Muscle of leg (tissue), 16 donors: ENCODE measurements at places on chromosomes 1 and 21. TPM values are rescaled to one million over a fixed set of nuclear protein-coding genes. Genes with fewer than 3 reads are reported as not detected.

PROK1 gene
- total RNA-seq = not detected

DNA sequence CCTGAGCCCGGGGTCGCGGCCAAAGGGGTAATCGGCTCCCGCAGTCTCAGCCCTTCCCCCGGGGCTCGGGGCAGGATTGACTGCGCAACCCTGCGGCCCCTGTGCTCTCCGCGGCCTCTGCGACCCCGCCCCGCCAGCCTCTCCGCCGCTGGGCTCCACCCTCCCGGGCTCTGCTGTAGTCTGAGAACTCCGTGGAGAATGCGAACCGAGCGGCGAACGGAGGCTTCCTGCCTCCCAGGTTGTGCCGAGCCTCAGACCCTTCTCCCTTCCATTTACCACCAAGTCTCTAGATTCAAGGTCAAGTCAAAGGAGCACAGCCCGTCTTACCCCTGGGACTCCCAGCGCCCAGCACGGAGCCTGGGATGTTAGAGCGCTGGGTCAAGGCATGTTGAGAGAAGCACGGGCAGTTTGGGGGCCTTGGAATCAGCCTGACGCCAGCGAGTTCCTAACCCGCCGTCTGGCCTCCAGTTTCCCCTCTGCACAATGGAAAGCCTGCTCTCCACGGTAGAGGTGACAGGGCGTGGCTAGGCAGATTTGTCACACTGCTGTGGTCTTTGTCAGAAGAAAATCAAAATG is 3.0 kb downstream of the ATP2B4 start:
- peak overlapping the region; percentile 96 for H3K27ac ChIP-seq
- H3K36me3 ChIP-seq = peaks cover 5% of the 10 kb centered on the region
- peaks cover 43% of the 10 kb centered on the region for H3K4me1 ChIP-seq

RGS4 gene
- 1.8 TPM for total RNA-seq

DNA sequence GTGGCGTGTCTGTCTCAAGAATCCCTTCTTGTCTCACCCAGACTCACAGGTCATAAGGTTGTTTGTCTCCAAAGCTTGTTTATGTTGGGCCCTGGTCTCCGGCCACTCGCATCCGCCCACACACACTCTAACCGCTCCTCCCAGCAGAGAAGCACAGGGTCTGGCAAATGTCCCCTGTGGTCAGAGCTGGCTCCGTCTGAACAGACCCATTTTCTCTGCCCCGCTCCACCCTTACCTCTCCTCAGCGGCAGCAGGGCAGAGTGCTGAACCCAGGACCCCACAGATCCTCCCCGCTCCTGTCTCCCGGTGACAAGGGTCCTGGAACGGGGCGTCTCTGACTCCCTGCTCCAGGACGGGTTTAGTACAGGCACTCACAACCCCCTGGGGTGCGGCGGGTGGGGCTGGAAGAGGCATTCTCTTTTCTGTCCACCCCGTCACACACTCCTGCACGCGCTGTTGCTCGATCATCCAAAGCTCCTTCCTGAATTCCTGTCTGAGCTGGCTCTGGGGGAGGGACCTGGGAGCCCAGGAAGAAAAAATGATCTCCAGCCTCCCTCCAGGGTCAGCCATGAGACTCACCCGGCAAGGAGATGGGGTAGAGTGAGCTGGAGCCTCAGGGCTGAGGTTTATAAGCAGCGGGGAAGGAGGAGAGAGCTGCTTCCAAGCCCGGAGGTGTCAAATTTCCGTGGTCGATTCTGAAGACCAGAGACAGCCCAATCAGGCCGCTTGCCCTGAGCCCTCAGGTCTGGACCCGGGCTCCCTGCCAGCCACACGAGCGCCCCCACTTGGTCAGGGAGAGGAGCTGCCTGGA is at the start of gene S100A13:
S100A13 (minus strand) TSS at position 602 of the 811 bp plus-strand sequence. CDS start 1,033 bp downstream, outside the sequence.
- H3K27me3 ChIP-seq = no peaks in the 10 kb centered on the region
- peak; percentile 93 for DNase-seq
- peaks cover 22% of the 10 kb centered on the region for H3K36me3 ChIP-seq
- H3K4me1 ChIP-seq = peaks cover 52% of the 10 kb centered on the region
- peak within 1 kb of the TSS; percentile 68 for H3K4me3 ChIP-seq

ANP32E gene
- total RNA-seq = 15.9 TPM

GRCh38 chr1:47194311-47194710 is 4.5 kb upstream of the PDZK1IP1 start:
- H3K4me1 ChIP-seq = peaks cover 38% of the 10 kb centered on the region
- DNase-seq = no peak
- no peak overlapping the region for H3K4me3 ChIP-seq
- H3K27ac ChIP-seq = no peak overlapping the region
- H3K36me3 ChIP-seq = no peaks in the 10 kb centered on the region

GRCh38 chr21:24280596-24280995 is 1326.7 kb downstream of the MRPL39 start:
- H3K27me3 ChIP-seq = no peaks in the 10 kb centered on the region
- no peak overlapping the region for H3K4me3 ChIP-seq
- DNase-seq = no peak
- no peaks in the 10 kb centered on the region for H3K4me1 ChIP-seq
- no peak overlapping the region for H3K27ac ChIP-seq
- H3K36me3 ChIP-seq = no peaks in the 10 kb centered on the region

DNA sequence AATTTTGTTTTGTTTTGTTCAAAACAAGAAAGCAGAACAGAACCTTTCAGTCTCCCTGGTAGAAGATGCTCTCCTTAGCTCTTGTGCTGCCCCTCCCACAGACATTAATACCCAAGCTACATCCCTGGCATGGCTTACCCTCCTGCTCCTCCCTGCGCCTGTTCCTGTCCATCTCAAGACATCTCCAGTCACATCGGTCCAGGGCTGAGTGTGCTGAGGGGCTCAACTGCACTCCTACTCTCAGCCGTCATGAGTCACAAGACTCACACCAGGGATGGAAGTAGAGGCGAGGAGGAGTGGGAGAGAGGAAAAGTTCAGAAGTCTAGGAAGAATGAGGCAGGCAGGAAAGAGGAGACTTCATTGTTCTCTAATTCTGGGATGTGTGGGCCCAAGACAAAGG is 9.2 kb upstream of the TACSTD2 start:
- H3K36me3 ChIP-seq = no peaks in the 10 kb centered on the region
- H3K4me3 ChIP-seq = no peak overlapping the region
- peaks cover 2% of the 10 kb centered on the region for H3K27me3 ChIP-seq
- H3K4me1 ChIP-seq = peaks cover 5% of the 10 kb centered on the region

DNA sequence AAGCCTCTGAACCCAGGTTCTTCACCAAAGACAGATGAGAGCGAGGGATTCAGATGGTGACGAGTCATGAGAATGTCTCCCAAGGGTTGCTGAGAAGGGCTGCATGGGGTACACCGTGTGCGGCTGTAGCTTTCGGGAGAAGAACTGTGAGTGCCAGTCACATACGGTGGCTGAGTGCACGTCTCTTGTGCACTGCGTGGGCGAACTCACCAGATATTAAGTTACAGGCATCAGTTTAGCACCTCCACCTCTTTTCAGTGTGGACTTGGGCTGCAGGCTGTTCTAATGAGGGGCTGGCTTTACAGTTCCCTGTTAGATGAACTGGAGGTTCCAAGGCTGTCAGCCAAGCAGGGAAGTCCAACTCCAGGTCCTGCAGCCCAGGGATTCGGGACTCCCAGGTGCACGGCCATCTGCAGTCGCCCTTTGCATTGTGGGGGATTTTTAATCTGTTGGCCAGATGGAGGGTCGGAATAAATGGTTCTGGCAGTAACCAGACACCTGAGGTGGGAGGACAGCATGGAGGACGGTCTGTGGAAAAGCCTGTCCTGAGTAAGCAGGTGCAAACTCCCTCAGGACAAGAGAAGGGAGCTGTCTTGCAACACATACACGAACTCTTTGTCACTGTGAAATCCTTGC is 26.5 kb upstream of the AVPR1B start:
- peaks cover 15% of the 10 kb centered on the region for H3K4me1 ChIP-seq
- H3K27ac ChIP-seq = no peak overlapping the region
- no peaks in the 10 kb centered on the region for H3K27me3 ChIP-seq
- DNase-seq = peak; percentile 97
- H3K4me3 ChIP-seq = no peak overlapping the region

VSIG8 gene
- total RNA-seq = not detected

- no peaks in the 10 kb centered on the region for H3K27me3 ChIP-seq
- H3K27ac ChIP-seq = peak overlapping the region; percentile 86
Observed at GRCh38 chr1:7960867-7961215, 670 bp upstream of the PARK7 start.

- H3K27ac ChIP-seq = no peak overlapping the region
- H3K27me3 ChIP-seq = peaks cover 58% of the 10 kb centered on the region
- H3K4me3 ChIP-seq = no peak overlapping the region
- H3K4me1 ChIP-seq = peaks cover 12% of the 10 kb centered on the region
Observed at GRCh38 chr1:151714820-151715725, 1.5 kb downstream of the CELF3 start.

GRCh38 chr1:151970626-151971025 is 23.0 kb downstream of the S100A10 start:
- no peaks in the 10 kb centered on the region for H3K4me1 ChIP-seq
- H3K27me3 ChIP-seq = no peaks in the 10 kb centered on the region
- H3K36me3 ChIP-seq = no peaks in the 10 kb centered on the region

GRCh38 chr1:23558872-23559135 is 497 bp downstream of the ID3 start:
- peak overlapping the region; percentile 99 for H3K27ac ChIP-seq
- peak overlapping the region; percentile 95 for H3K4me3 ChIP-seq
- no peaks in the 10 kb centered on the region for H3K27me3 ChIP-seq
- DNase-seq = no peak
- H3K4me1 ChIP-seq = peaks cover 78% of the 10 kb centered on the region
- H3K36me3 ChIP-seq = peaks cover 13% of the 10 kb centered on the region

DNA sequence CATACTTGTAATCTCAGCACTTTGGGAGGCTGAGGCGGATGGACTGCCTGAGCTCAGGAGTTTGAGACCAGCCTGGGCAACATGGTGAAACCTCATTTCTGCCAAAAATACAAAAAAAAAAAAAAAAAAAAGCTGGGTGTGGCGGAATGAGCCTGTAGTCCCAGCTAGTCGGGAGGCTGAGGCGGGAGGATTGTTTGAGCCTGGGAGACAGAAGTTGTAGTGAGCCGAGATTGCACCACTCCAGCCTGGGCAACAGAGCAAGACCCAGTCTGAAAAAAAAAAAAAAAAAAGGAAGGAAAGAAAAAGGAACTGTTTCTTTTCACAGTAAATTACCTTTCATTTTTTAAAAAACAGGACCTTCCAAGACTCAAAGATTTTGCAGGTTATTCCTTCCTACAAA is 29.5 kb downstream of the LIN9 start:
- no peaks in the 10 kb centered on the region for H3K4me1 ChIP-seq
- H3K36me3 ChIP-seq = no peaks in the 10 kb centered on the region
- no peaks in the 10 kb centered on the region for H3K27me3 ChIP-seq
- DNase-seq = no peak
- no peak overlapping the region for H3K27ac ChIP-seq

- H3K4me1 ChIP-seq = peaks cover 2% of the 10 kb centered on the region
- H3K27ac ChIP-seq = peak overlapping the region; percentile 73
- H3K4me3 ChIP-seq = peak overlapping the region; percentile 39
- DNase-seq = peak; percentile 81
- H3K27me3 ChIP-seq = no peaks in the 10 kb centered on the region
- no peaks in the 10 kb centered on the region for H3K36me3 ChIP-seq
Observed at GRCh38 chr1:32500387-32501209, 35.7 kb downstream of the ZBTB8B start.

GRCh38 chr1:89001510-89001909 is 9.1 kb upstream of the KYAT3 start:
- H3K4me1 ChIP-seq = no peaks in the 10 kb centered on the region
- no peaks in the 10 kb centered on the region for H3K36me3 ChIP-seq
- H3K27me3 ChIP-seq = peaks cover 3% of the 10 kb centered on the region
- no peak for DNase-seq
- no peak overlapping the region for H3K4me3 ChIP-seq

LDLRAD1 gene
- total RNA-seq = not detected

TCHHL1 gene
- not detected for total RNA-seq

TRIM17 gene
- total RNA-seq = 0.27 TPM

FMN2 gene
- 0.27 TPM for total RNA-seq

LPGAT1 gene
- total RNA-seq = 23.1 TPM

- H3K27me3 ChIP-seq = peaks cover 6% of the 10 kb centered on the region
- no peak overlapping the region for H3K27ac ChIP-seq
- H3K4me3 ChIP-seq = no peak overlapping the region
- H3K4me1 ChIP-seq = peaks cover 9% of the 10 kb centered on the region
Observed at GRCh38 chr1:47174656-47175020, 15.2 kb downstream of the PDZK1IP1 start.

DNA sequence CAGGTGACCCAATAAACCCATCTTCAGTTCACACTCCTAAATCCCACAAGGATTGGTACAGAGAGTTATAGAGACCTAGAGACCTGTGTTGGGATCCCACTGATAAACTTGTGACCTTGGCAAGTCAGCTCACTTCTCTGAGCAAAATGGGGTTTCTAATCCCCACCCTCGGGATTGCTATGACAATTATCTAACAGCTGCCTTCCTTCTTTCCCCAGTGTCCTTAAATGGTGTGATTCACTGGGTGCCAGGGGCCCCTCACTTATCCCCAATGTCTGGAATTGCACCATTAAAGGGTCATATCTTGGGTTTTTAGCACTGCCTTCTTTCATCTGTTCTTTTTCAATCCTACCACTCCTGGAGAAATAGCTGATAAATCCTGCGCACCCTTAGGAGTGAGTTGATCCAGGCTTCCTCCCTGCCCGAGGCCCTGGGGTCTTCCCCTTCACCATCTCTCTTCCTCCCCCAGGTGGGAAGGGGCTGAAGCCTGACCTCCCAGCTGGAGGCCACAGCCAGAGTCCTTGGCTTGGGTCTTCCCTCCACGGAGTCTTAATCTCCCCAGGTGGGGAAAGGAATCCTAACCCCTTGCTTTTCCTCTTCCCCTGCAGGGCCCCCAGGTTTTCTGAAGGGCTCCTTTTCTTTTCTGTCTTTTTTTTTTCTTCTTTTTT is 39.7 kb downstream of the LACTBL1 start:
- no peaks in the 10 kb centered on the region for H3K4me1 ChIP-seq
- no peak overlapping the region for H3K27ac ChIP-seq
- DNase-seq = no peak
- no peak overlapping the region for H3K4me3 ChIP-seq
- peaks cover 2% of the 10 kb centered on the region for H3K27me3 ChIP-seq
- no peaks in the 10 kb centered on the region for H3K36me3 ChIP-seq

TMEM82 gene
- not detected for total RNA-seq

DNA sequence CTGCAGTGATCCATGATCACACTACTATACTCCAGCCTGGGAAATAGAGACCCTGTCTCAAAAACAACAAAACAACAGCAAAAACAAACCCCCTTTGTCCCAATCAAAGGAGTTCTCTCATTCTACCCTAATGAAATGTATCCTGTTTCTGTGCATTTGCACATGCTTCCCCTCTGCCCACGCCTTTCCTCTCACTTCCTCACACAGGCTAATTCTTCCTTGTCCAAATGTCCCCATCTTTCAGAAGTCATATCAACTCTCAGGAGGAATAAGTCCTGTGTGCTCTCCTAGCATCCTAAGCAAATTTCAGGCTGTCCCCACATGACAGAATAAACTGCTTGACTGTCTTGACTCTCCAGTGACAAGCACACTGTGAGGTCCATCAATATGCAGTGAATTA is 8.1 kb upstream of the ATP1B1 start:
- no peak overlapping the region for H3K4me3 ChIP-seq
- peaks cover 9% of the 10 kb centered on the region for H3K4me1 ChIP-seq

FCRL6 gene
- not detected for total RNA-seq

- H3K27ac ChIP-seq = no peak overlapping the region
- no peaks in the 10 kb centered on the region for H3K4me1 ChIP-seq
- H3K27me3 ChIP-seq = peaks cover 2% of the 10 kb centered on the region
- H3K4me3 ChIP-seq = no peak overlapping the region
Observed at GRCh38 chr1:165508291-165508690, 35.5 kb upstream of the LRRC52 start.
